ENCODE measurements at places on chromosomes 11 and 22.

DNA sequence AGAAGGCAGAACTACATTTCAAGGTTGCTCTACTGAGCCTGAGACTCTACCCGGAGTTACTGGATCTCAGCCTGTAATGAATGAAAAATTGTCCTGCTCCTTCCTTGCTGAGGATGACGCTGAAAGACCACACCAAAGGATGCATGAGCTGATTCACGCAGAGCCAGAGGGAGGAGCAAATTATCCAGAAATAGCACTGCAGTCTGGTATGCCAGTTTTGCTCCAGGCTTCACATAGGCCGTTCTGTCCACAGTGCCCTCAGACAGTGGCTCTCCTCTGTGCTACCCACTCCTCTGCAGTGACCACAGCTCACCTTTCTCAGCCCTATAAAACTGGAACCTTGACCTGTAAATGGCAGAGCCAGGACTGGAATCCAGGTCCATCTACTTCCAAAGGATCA lies 79.3 kb upstream of the GALNT18 start:
- H3K4me3 ChIP-seq: no peak overlapping the region
- no peaks in the 10 kb centered on the region for H3K36me3 ChIP-seq
- no peak overlapping the region for H3K27ac ChIP-seq
- no peak for DNase-seq

GRCh38 chr11:87820011-87820410 lies 355.2 kb downstream of the RAB38 start:
- no peak for DNase-seq
- no peaks in the 10 kb centered on the region for H3K36me3 ChIP-seq
- no peak overlapping the region for H3K27ac ChIP-seq
- H3K4me1 ChIP-seq: no peaks in the 10 kb centered on the region
- H3K4me3 ChIP-seq: no peak overlapping the region

DNA sequence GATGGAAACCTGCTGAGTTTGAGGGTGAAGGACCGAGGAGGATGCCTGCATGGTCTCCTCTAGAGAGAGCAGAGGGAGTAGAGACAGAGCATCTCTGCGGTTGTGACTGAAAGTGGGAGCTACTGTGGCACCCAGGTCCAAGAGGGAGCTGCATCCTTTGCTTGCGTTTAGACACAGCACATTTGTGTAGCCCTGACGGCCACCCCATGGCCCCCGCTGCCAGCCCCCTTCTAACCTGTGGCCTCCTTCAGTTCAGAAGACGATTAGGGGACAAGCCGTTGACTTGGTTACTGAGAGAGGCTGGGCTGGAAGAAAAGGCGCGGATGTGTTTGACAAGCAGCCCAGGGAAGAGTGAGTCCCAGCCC lies 690.9 kb downstream of the BRD1 start:
- no peaks in the 10 kb centered on the region for H3K27me3 ChIP-seq
- DNase-seq: no peak
- no peak overlapping the region for H3K27ac ChIP-seq
- no peak overlapping the region for H3K4me3 ChIP-seq
- H3K4me1 ChIP-seq: no peaks in the 10 kb centered on the region
- H3K36me3 ChIP-seq: no peaks in the 10 kb centered on the region

GRCh38 chr11:127624306-127624856 lies 623.8 kb upstream of the KIRREL3 start:
- no peak overlapping the region for H3K27ac ChIP-seq
- H3K27me3 ChIP-seq: no peaks in the 10 kb centered on the region
- no peaks in the 10 kb centered on the region for H3K36me3 ChIP-seq
- no peak for DNase-seq
- no peaks in the 10 kb centered on the region for H3K4me1 ChIP-seq

DNA sequence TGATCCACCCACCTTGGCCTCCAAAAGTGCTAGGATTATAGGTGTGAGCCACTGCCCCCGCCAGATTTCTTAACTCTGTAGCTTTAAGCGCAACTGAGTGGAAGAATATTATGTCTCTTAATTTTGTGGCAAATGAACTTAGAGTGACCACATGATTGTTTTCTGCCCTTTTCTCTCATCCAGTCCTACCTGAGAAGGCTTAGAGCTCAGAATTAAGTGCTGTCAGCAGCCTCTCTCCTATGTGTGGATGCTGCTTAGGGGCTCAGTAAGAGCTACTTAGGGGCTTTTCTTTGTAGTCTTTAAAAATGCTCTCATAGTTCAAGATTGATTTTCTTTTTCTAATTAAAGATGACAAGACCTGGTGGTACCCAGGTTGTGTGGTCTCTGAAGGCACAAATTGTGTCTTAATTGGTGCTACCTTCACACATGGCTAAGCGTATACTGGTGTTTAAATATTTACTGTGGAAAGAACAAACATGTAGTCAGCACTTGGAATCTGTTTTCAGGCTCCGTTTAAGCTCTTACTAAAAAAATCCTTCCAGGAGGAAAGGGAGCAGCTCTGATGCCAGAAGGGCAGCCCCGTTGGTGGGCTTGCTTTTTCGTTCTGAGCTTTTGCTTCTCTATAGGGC lies 59.3 kb downstream of the DEPDC5 start:
- H3K4me3 ChIP-seq: no peak overlapping the region
- no peak for DNase-seq
- H3K4me1 ChIP-seq: no peaks in the 10 kb centered on the region
- H3K27ac ChIP-seq: no peak overlapping the region
- no peaks in the 10 kb centered on the region for H3K27me3 ChIP-seq

DNA sequence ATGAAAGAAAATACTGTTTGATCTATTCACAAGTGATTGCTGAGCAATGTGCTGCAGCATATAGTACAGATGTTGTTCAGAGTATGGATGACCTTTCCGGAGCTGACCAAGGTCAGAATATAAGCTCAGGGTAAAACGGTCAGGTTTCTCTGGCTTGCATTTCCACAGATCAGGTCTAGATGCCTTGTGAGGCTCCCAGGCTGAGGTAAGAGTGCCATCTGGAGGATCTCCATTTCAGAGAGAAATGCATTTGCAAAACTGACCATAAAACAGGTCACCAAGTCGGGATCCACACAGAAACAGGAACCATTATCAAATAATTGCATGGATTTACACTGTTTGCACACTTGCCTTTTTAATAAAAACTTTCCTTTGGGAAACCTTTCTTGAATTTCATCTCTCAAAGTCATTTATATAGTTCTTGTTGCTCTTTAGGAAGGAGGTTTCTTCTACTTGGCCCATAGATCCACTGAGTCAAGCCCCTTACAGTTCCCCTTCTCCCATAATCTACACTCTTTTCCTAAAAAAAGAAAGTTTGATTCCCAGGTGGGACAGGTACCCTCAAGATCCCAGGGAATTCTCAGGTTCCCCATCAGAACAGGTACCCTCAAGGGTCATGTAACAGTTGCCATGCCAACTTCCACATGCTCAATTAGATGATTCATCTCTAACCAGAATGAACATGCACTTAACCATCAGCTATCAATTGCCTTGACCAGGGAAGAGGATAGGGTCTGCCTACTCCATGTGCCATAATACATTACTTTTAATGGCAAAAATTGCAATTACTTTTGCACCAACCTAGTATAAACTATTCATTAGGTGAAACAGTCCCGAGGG lies 25.0 kb upstream of the TMPRSS5 start:
- no peak overlapping the region for H3K4me3 ChIP-seq
- DNase-seq: no peak
- no peaks in the 10 kb centered on the region for H3K36me3 ChIP-seq

DNA sequence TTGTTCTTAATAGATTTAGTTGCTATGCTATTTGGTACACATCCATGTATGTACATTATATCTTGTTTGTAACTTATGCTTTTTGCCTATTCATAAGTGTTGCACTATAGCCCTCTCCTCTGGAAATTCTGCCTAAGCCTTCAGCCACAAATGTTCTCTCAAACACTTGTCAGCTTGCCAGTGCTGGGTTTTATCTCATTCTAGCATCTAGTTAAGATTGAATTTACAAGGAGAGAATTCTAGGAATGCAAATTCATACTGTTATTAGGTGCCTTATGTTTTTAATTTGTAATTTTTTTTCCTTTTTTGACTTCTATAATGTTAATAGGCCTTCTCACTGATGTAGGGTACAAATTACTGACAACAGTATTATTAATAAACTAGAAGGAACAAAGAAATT lies 14.6 kb upstream of the CTSC start:
- no peaks in the 10 kb centered on the region for H3K36me3 ChIP-seq
- peaks cover under 1% of the 10 kb centered on the region for H3K4me1 ChIP-seq
- H3K27ac ChIP-seq: no peak overlapping the region
- no peaks in the 10 kb centered on the region for H3K27me3 ChIP-seq

DNA sequence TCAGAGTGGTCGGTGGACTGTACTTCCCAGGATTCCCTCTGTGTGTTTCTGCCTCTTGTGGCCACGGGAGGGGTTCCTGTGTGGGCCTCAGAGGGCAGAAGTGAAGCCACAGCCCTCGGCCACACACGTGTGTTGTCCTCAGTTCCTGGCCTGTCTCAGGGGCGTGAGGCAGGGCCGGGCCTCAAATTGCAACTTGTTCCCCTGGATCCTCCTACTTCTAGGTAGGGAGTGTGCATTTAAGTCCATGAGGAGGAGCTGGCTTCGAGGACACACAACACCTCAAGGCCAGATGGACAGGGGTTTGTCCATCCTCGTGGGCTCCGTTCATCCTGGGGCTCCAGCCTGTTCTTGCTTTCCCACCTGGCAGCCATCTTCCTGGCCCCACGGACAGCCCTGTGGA lies 573.0 kb downstream of the TBC1D22A start:
- DNase-seq: no peak
- no peaks in the 10 kb centered on the region for H3K27me3 ChIP-seq
- no peak overlapping the region for H3K4me3 ChIP-seq
- no peaks in the 10 kb centered on the region for H3K4me1 ChIP-seq
- H3K36me3 ChIP-seq: no peaks in the 10 kb centered on the region

GRCh38 chr11:44842220-44842619 lies 108.5 kb downstream of the TP53I11 start:
- H3K36me3 ChIP-seq: no peaks in the 10 kb centered on the region
- no peaks in the 10 kb centered on the region for H3K27me3 ChIP-seq
- H3K4me1 ChIP-seq: no peaks in the 10 kb centered on the region
- H3K27ac ChIP-seq: no peak overlapping the region

GRCh38 chr11:60763692-60764369 lies 7.2 kb downstream of the MS4A15 start:
- H3K36me3 ChIP-seq: no peaks in the 10 kb centered on the region
- H3K4me3 ChIP-seq: no peak overlapping the region
- no peak for DNase-seq
- H3K4me1 ChIP-seq: no peaks in the 10 kb centered on the region
- no peak overlapping the region for H3K27ac ChIP-seq

Measured in vagina (tissue), 2 donors.